NCI-H345 (cell line): ENCODE measurements at places on chromosomes 5 and 9.

DNA sequence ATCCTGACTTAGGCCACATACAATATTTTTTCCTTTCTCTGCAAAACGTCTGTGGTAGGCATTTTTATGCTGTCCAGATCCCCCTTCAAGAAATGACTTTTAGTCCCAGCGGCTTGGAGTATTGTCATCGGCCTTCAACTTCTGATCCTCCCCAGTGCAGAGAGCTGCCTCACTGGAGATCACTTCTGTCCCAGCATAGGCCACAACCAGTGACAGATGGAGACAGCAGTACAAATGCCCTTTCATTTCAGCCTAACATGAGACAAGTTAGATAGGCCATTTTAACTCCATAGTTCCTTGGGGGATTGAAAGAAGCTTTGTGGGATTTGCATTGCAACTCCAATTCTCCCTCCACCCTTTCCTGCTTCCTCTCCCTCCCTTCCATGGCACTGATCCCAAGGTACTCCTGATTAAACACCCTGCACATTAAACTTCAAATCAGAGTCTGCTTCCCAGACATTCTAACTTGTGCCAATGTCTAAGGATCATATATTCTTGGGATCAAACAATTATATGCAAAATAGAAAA is 3.2 kb upstream of the MAMDC2 start:
- DNase-seq, result no peak

DNA sequence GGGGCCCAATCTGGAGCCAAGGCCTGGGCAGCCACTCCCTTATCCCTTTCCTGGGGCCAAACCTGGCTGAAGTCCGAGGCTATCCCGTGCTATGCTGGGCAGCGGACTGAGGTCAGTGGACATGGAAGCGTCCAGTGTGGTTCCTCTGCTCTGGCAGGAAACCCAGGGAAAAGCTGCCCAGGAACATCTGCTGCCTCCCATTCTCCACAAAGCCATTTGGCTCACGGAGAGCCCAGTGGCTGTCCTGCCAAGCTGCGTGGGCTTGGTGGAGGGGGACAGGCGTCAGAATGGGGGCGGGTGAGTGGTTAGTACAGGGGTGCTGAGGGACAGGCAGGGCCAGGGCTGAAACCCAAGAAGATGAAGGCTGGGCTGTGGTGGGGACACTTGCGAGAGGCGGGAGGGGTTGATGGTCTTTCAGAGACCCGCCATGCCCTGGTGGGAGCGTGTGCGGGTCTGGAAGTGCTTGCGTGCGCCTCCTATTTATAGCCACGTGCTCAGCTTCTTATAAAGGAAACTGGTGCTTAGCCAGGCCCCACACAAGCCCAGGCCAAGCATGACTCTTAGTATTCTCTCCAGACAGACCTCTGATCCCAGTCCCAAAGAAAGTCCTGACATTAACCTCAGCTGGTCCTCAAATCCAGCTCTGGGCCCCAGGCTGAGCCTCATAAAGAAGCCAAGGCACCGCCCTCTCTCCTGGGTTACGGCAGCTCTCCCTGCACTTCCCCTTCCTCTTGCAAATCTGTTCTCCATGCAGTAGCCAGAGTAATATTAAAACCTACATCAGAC is 9.4 kb upstream of the SLC6A7 start:
- no peak for DNase-seq

DNA sequence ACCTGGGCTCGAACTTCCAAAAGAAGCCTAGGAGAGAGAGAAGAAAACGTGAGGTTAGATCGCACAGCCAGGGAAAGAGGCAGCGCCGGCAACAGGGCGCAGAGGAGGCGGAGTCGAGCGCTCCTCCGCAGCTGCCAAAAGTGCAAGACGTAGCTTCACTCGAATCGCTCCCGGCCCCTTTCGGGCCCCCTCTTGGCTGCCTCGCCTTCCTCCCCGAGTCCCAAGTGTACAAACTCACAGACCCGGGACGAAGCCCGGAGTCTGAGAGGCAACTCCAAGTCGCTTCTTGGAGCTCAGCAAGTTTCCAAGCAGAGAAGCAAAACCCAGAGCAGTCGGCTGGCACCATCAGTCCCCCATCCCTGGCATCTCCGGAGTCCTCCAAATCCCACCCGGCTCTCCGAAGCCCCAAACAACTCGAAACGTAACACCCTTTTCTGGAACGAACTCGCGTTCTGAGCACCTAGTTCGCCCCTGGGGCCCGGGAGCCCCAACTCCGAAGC is 1.2 kb downstream of the MIER3 start:
- DNase-seq, result peak; percentile 4

- no peak for DNase-seq
Measured at GRCh38 chr9:124079176-124079925, 67.8 kb downstream of the LHX2 start.

DNA sequence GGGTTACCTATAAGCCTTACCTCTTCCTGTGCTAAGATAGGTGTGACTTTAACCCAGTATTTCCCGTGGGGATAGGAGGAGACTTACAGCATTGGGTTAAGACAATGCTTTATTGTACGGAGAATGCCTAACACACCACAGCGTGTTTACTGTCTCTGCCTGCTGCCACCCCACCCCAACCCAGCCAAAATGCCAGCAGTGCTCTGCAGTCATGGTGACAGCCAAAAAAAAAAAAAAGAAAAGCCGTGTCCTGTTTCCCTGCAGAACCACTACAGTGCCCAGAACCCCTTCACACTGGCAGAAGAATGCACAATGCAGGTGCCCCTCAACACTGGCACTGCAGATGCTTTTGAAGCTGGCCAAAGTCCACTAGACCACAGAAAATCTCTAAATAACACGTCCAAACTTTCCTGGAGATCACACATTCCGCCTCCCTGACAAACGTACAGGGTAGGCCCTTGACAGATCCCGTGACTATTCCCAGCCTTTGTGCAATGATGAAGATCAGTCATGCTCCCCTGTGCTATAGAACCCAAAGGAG is 102.2 kb downstream of the SERINC5 start:
- DNase-seq, result no peak

DNA sequence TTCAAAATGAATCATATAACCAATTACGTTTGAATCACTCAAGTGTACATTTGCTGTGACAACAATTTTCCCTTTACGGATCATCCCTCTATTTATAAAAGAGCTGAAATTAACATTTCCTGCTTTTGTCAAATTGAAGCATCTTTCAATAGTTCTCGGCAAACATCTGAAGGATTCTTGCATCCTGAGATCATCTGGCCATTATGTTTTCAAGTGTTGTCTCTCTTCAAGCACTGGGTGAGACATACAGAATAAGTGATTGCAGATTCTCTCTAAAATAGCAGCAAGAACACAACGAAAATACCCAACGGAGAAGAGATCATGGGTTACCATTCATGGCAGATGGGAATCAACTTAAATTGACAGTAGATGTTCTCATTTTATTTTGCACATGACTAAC is 283.4 kb upstream of the GRAMD2B start:
- peak; percentile 15 for DNase-seq

DNA sequence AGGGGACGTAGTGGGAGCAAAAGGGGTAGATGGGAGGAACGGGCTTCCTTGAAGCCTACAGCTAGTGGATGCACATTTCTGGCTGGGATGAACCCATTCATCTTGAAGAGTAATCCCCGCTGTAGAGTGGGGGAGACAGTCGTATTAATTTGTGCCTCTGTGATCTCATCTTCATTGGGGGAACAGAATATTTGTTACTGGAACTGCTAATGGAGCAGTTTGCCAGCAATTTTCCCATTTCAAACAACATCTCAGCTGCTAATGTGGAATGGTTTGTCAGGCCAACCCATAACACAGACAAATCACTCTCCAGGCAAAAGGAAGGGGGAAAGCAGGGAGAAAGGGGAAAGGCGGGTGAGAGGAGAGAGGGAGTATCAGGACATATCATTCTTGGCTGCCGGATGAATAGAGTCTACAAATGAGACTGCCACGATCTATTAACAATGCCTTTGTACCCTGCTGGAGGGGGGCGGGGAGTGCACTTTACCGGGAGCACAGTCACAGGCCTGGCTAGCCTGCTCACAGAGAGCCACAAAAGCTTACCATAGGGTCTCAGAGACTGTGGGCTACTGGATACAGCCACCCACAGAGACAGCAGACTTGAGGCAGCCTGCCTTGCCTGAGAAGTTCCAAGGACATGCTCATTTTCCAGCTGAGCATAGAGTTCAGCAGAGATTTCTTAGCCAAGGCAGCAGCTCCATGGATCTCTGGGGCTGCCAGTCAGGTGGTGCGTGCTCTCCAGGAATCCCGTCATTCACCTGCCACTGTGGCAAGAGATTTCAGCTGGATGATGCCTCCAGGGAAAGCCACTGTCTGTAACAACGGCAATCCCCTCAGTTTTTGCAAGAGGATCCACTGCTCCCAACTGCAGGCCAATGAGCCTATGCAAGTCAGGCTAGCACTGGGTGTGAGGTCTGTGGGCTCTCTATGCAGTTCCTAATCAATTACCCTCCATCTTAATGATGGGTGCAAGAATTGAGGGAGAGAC is 217.7 kb upstream of the PANK3 start:
- DNase-seq, result peak; percentile 59

DNA sequence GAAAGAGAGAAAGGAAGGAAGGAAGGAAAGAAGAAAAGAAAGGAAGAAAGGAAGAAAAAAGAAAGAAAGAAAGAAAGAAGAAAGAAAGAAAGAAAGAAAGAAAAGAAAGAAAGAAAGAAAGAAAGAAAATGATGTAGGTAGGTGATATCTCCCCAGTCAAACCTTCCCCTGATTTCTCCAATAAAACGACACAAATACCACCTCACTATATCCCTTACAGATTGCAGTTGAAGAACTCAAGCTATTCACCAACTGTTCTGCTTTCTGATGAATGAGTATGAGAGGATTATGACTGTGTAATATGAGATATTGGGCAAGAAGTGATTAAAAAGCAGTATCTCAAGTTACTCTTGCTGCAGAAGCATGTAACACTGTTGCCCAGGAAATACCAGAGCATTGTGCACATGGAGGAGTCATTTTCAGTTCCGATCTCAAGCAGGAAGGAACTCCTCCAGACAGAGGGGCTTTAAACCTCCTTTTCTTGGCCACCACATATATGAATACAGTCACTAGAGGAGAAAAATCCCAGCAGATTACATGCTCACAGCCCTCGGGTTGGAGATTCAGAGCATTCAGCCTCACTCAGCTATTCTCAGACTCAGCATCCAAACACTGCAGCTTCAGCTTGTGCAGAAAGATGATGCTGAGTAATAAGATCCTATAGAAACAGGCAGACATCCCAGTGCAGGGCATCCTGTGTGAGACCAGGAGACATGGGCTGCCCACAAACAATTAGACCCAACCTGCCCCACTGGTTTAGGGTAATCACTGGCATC is 61.4 kb downstream of the UGCG start:
- DNase-seq, result peak; percentile 11

- no peak for DNase-seq
Measured at GRCh38 chr5:113489299-113489698, 1.0 kb upstream of the MCC start.

DNA sequence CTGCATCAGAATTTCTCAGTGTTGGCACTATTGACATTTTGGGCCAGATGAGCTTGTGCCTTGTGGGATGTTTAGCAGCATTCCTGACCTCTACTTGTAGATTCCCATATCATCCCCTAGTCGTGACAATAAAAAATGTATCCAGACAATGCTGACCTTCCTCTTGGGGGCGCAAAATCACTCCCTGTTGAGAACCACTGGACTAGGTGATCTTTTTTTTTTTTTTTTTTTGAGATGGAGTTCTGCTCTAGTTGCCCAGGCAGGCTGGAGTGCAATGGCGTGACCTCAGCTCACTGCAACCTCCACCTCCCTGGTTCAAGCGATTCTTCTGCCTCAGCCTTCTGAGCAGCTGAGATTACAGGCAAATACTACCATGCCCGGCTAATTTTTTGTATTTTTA is 22.6 kb downstream of the STXBP1 start:
- no peak for DNase-seq

DNA sequence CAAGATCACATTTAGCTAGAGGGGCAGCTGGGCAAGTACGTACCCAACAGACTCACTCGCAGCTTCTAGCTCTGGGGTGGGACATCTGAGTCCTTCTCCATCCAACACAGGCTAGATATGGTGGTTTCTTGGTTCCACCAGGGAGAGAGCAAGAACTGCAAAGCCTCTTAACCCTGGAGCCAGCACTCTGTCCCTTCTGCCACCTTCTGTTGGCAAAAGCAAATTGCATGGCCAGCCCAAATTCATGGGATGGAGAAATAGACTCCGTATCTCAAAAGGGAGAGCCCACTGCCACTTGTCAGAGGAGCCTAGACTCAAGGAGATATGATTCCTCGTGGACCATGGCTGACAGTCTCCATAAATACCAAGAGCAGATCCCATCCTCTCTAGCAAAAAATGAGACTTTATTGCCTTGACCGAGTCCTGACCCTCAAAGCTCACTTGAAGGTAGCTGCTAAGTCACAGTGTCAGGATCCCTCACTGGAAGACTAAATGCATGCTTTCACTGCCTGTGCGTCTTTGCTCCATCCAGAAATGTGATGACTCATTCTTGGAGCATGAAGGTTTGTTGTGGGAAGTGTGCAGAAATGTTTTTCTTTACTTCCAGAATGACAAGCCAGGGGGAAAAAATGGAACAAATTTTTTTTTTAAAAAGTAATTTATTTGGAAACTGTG is 28.8 kb upstream of the ROR2 start:
- DNase-seq, result no peak

GRCh38 chr9:9921805-9922204 is 691.0 kb downstream of the PTPRD start:
- DNase-seq, result no peak

DNA sequence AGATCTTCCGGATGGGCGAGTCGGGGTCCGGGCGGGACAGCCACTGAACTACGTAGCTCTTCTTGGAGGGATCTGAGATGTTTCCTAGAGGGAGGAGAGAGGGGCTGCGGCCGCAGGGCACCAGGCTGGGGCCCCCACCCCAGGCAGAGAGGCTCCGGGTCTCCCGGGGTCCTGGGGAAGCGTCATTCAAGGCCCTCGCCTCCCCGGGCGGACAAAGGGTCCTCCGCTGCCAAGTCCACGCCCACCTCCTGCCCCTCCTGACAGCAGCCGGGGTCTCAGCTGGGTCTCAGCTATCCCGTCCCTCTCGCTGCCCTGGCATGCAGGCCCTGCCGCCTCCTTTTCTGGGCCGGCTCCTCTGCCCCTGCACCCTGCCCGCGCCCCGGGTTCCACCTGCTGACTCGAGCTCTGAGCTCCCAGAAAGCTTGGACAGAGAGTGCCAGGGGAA is 61.5 kb downstream of the ZNF354C start:
- no peak for DNase-seq

DNA sequence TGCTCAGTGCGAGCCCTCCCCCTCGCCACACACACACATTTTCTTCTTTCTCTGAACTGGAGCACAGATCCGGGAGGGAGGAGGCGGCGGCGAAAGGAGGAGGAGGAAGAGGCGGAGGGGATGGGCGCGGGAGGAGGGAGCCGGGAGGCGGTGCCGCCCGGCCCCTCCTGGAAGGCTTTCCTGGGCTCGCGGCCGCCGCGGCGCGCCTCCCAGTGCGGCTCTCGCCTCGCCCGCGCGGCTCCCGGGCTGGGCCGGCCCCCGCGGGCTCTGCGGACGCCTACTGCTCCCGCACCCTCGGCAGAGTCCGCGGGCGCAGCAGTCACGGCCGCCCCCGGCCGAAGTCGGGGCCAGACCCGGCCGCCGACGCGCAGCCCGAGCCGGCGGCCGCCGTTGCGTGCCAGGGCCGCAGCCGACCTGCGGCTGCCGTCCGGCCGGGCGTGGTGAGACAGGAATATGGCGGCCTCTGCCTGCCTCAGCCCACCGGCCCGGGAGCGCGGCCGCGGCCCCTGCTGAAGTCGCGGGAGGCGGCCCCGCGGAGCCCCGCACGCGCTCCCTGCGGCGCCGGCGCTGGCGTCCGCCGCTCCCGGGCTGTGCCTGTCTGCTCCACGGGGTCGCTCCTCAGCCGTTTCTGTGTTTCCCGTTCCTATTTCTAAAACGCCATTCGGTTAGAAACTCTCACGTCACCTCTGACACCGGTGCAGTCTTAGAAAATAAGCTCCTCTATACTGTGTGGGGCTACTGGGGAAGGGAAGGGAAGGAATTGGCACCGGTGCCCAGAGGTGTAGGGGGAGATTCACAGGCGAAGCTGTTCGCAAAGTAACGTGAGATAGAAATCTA is 500 bp upstream of the GNAQ start:
- peak; percentile 93 for DNase-seq
